ENCODE measurements at places on chromosomes 16 and 17.

DNA sequence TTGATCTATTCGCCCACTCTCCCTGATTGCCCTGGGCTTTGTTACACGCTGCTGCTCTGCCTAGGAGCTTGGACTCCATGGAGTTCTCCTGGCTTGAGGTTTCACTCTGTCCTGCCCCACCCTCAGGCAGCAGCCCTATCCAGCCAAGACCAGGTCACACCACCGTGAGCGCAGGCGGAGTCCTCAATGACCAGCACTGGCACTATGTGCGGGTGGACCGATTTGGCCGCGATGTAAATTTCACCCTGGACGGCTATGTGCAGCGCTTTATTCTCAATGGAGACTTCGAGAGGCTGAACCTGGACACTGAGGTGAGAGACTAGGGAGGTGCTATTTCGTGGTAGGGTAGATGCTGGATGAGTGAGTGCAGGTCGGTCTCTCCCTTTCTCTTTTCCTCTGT is 3.5 kb downstream of the CNTNAP1 start:
- no peak for DNase-seq

- DNase-seq: no peak
Observed at GRCh38 chr17:73196500-73196899, 3.6 kb downstream of the COG1 start.

DNA sequence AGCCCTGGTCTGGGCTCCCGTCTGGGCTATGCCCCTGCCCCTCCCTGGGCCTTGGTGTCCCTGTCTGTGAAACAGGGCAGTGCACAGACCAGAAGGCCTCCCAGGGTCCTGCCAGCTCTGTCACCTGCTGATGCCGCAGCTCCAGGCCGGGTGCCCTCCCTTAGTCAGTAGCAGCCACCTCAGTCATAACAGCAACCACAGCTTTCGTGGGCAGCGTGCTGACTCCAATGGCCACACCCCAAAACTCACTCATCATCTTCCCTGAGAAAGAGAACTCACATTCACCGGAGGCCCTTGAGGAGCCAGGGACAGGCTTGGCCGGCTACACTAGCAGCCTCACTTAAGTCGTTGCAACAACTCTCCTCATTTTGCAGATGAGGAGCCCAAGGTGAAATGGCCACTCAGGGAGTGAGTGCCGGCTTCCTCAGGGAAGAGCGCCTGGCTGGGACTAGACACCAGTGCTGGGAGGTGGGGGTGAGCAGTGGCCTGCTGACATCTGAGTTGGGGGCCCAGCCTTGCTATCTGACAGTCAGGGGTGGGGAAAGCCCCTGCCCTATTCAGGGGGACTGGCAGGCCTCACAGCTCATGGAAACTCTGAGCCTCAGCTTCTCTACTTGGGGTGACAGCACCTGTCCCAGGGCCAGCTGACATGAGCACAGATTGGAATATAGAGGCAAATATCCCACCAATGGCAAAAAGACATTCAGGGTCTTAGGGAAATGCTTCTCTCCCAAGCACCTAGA is 22.6 kb downstream of the SLC5A10 start:
- no peak for DNase-seq

GRCh38 chr17:74631468-74632450 is 8.2 kb upstream of the CD300E start:
- no peak for DNase-seq

DNA sequence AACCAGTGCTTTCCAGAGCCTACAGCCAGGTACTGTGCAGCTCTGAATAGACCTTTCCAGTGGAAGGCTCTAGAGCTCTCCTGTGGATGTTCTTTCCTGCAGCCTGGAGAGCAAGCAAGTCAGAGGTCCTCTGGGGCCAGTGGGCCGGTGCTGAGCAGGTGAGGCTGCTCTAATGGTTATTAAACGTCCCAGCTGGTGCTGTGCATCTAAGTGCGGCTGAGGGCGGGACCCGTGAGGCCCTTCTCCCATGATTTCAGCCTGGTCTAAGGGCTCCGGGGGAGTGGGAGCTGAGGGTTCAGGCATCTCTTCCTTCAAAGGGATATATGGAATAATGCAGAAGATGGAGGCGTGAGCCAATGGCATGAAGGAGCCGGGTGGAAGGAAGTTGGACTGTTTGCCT is 83.7 kb upstream of the SDK2 start:
- no peak for DNase-seq

DNA sequence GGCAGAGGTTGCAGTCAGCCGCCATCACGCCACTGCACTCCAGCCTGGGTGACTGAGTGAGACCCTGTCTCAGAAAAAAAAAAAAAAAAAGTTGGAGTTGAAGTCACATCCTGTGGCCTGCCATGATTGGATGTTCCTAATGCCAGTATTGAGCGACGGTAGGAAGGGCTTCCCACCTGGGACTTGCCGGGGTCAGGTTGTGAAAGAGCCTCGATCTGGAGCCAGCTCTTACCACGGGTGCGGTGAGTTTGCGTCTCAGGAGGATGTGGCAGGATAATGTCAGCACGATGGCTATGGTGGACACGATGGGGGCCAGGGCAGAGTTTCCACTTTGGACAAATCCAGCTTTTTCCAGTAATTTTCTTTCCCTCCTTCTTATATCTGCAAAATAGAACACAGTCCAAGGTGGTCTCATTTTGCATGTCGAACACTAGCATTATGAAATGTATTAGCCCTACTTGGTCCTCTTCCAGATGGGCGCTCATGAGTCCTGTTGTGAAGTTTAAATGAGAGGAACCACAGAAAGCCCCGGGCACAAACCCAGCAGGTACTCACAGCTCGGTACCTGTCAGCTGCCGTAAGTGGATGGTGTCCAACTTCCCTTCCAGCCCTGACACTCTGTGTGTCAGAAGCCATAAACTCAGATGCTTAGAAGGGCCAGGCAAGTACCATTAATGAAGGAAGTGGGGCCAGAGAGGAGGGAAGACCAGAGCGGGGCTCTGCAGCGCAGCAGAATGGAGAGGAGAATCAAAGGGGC is 22.2 kb downstream of the ABCC12 start:
- no peak for DNase-seq

DNA sequence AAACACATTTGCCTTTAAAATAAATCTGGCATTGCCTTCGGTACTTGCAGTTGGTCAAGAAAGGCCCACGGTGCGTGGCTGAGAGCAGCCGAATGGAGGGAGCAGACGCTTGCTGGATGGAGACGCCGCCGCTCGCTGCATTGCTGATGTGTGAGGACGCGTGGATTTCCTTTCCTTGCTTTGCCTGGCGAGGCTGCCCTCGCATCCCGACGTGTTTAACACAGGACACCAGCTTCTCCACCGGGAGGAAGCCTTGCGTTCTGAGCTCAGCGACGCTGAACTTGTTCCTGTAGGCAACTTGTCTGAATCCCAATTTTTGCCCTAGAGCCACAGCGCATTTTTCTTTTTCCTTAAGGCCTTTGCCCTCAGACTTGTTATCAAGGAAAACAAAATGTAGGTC is 45.8 kb downstream of the COX4I1 start:
- DNase-seq: no peak

DNA sequence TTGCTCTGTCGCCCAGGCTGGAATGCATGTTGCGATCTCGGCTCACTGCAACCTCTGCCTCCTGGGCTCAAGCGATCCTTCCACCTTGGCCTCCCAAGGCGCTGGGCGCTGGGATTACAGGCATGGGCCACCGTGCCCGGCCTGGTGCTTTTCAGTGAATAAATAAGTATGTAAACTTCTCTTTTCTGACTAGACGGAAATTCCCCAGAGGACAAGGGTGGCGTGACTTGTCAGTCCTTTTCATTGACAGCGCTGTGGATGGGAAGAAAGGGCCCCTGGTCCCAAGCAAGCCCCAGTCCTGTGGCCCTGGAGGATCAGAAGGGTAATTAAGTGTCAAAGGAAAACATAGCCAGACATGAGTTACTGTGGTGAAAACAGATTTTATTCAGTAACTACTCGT is 9.6 kb upstream of the SPN start:
- no peak for DNase-seq

DNA sequence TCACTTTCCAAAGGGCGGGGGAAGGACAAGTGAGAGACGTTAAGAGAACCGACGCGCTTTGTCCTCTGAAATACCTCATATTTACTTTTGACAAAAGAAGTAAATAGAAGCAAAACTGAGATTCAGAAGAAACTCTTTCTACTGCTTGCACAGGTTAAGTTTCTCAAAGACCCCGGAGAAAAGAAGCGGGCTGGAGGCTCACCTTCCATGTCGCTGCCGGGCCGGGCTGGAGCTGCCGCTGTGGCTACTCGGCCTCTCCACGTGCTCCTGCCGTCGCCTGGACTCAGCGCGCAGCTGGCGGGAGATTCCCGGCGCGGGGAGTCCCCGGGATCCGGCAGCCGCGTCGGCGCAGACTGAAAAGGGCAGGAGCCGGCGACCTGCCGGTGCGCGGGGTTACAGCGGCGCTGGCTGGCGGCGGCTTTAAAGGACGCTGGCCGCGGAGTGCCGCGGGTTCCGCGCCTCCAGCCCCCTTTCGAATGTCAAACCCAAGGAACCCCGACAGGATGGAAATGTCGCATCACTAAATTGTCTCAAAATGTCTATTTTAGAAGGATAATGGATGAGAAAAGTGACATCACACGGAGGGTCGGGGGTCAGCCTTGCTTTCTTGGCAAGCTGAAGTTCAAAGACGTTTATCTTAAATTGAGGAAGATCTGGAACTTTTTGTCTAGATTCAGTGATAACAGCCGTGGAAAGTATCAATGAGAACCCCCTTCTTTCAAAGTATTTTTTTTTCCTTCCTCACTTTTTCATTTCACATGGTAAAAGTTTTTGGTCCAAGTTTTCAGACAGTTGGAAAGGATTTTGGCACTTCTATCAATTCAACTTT is at the start of gene IKZF3:
TSS of gene IKZF3 (minus strand) at position 395 of the 829 bp plus-strand sequence. CDS start at position 209, 186 bp downstream.
- peak; percentile 31 for DNase-seq
